Activated CD4-positive, alpha-beta memory T cell treated with anti-CD3 and anti-CD28 coated beads for 36 hours (primary cell): ENCODE measurements at places on chromosomes 1 and 21. TPM values are rescaled to one million over a fixed set of nuclear protein-coding genes. Genes with fewer than 3 reads are reported as not detected.

DNA sequence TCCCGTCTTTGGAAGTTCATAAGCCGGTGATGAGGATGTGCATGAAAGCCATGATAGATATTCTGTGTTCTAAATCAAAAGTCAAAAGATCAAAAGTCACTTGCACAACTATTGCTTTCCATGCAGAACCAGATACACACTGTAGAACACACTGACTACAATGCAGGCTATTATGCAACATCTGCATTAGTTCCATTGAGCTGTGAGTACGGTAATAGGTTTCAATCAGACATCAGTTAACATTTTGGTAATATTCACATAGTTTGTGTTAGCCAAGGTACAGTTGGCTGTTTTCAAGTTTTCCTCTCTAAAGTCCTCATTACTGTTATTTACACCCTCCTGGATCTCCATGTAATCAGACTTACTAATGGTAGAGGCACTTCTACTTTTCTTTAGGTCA is 3.1 kb downstream of the KCNA2 start:
- DNase-seq = no peak

DNA sequence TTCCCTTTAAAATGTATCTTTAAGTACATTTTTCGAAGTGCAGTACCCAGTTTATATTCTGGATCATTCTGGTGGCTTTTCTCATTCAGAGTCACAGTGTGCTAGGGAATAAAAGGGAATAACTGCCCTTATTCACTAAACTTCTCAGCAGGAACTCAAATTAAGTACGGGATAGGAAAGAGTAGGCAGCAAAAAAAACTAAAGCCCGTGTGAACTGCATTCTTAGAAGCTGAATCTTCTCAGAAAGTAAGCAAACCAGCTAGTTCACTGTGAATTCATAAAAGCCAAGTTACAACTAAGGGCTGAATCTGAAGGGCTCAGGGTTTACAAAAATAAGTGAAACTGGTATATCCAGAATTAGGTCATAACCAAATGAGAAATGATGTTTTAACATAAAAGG is 22.0 kb downstream of the PRPF38A start:
- no peak for DNase-seq

DNA sequence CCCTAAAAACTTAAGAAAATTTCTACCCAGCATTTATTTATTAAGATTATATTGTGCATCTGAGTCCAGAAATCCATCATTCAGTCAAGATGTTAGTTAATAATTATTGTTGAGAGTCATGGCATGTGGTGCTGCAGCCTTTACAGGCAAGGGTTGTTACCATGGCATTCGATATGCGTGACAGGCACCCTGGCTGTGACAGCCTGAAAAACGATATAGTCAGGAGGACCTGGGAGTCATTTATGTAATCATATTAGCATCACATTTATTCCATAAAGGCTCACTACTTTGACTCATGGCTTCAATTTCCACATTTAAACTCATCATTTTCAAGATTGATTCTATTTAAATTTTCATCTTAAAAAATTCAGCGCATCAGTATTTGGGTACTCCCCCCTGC is 68.0 kb downstream of the CACHD1 start:
- DNase-seq = no peak

GRCh38 chr1:6785728-6786505 is 663 bp downstream of the CAMTA1 start:
- DNase-seq = peak; percentile 44

Gene ALPL
- total RNA-seq = not detected

Gene CDC7
- 20.2 TPM for total RNA-seq
